NCI-H82 (cell line): ENCODE measurements at places on chromosomes 6 and 20.

DNA sequence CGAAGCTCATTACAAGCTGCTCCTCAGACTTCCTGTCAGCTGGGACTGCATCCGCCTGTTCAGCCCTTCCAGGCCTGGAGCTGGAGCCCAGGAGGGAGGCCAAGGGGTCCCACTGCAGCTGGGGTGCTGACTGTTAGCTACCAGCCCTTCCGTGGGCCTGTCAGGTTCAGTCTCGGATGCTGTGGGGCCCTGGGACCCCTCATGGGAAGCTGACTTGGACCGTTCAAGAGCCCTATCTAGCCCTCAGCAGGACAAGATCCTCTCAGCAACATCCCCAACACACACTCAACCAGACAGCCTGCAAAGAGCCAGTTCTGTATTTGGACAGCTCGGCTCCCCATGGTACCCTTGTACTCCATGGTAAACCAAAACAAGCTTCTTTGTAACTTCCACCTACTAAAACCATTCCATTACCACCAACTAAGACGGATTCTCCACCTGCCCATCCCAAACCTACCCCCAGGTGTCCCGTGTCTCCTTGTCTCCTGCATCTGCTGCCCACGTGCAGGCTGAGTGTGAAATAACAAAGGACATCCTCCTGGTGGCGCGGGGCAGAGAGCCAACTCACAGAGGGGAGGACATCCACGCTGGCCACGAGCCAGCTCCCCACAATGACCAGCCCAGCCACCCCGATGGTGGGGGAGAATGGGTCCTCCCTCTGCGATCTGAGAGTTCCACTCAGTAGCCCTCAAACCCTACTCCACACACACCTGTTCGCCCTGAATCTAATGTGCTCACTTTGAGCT, 111.2 kb downstream of the TAF4 start:
- DNase-seq: no peak

GRCh38 chr20:51631011-51631950, 88.8 kb upstream of the NFATC2 start:
- no peak for DNase-seq

- DNase-seq: peak; percentile 88
These were observed 1.6 kb upstream of the KIF16B start for GRCh38 chr20:16574656-16575355.

DNA sequence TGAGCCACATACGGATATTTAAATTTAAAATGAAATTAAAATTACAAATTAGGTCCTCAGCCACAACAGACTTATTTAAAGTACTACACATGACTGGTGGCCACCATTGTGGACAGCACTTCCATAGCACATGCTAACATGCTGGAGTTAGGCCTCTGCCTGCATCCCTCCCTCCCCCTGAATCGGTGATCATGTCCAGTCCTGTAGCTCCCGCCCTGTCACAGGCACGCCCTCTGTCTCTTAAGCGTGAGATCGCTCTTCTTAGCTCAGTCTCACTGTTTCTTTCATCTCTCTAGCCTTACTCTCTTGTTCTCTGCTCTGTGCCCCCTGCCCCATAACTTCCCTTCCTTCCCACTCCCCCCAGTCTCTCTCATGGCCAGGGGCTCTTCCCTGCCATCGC, 28.9 kb downstream of the ELMO2 start:
- DNase-seq: no peak

DNA sequence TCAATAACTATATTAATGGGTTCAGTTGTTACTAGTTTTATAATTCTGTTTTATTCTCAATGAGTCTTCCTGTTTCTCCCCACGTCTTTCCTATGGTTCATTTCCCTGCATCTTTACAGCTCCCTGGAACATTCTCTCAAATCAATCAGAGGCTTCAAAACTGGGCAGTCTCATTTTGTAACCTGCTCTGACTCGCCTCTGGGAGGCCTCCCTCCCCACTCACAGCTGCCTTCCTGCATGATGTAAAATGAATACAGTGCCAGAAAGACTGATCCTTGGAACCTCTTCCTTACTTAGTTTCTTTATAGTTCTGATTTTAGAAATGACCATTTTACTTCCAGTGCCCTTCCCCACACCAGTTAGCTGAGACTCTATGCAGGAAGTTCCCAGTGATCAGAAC, 103.9 kb downstream of the ESR1 start:
- no peak for DNase-seq

DNA sequence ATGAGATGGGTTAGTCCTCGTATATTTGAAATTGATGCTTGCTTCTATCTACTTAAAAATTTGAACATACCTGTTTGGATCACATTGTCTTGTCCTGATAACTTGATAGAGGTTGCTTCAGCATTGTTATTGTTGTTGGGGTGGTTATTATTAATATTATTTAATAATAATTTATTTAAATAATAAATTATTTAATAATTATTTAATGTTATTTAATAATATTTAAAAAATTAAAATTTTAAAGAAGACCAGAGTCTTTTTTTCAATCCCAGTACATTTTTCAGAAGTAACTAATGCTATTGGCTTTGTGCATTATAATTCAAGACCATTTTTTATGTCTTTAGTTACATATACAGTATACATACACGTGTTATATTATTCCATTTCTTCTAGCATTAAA, 116.6 kb upstream of the DUSP22 start:
- DNase-seq: no peak

- DNase-seq: no peak
These were observed 273.0 kb upstream of the PREP start for GRCh38 chr6:105675715-105676397.

DNA sequence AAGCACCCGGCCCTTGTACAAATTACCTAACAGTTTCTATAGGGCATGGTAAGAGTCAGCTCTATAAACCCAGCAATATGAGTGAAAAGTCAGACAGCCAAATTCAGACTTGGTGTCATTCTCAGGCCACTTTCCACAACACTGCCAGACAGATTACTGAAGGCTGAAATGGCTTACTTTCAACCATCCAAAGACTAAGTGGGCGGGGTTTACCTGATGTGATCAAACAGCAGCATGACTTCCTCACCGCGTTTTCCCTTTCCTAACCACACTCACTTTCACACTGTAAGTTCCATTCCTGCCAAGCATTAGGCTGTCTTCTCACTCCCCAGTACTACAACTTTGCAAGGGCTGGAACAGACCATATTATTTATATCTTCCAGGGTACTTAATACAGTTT, 85.9 kb downstream of the SMLR1 start:
- no peak for DNase-seq

GRCh38 chr6:166566026-166567011, 20.2 kb downstream of the RAMACL start:
- no peak for DNase-seq

- DNase-seq: no peak
These were observed 32.6 kb downstream of the NCOA6 start for GRCh38 chr20:34792687-34793363.

- peak; percentile 79 for DNase-seq
These were observed 12.3 kb upstream of the DSP start for GRCh38 chr6:7529141-7529540.

DNA sequence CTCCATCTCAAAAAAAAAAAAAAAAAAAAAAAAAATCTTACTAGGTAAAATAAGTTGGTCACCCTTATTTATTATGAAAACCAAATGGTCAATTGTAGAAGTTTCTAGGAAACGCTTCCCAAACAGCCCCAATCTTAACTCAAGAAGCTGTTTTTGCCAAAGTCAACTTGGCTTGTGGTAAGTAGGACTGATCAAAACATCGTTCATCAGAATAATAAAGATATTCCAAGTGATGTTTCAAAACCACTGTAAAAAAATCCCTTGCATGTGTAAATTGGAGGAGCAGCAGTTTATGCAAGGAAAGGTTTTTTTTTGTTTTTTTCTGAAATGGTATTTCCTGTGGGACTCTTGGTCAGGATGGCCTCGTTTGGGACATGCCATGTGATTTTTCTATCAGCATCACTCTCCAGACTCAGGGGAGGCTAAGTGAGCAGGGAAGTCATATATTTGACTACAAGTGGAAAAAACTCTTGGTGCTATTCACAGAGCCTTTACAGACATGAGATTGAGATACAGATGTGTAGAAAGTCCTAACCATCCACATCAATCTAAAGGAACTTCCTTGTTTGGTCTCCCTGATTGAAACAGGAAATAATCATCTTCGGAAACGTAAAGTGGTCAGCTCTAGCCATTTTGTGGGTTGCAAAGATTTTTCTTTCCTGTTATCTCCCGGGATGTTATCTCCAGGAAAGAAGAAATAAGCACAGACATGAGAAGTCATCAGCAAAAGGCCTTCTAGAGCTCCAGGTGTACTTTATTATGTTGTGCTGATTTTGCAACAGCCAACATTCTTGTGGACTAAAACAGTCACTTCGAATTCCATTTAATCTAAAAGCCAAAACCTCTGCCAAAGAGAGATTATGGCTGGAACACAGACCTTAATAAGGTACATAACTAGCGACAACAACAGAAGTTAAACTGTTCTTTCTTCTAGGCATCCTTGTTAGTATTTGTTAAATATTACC, 177.8 kb downstream of the EDN1 start:
- DNase-seq: no peak

- no peak for DNase-seq
These were observed 34.9 kb downstream of the RNF24 start for GRCh38 chr20:3980260-3981131.

DNA sequence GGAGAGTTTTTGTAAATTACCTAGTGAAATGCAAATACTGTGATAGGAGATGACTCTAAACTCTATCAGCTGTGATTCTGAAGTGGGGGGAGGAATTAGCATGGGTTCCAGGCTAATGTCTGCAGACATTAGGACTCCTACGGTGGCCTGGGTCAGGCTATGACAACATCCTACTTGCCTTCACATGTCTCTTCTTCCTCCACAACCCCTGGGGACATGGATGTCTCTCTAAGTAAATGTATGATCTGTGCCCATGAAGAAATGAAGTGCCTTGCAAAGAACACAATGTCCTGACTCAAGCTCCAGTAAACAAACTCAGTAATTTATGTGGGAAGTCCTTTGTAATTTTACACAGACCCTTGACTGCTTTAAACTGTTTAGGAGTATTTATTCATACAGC, 165.8 kb upstream of the EEF1E1 start:
- DNase-seq: no peak

DNA sequence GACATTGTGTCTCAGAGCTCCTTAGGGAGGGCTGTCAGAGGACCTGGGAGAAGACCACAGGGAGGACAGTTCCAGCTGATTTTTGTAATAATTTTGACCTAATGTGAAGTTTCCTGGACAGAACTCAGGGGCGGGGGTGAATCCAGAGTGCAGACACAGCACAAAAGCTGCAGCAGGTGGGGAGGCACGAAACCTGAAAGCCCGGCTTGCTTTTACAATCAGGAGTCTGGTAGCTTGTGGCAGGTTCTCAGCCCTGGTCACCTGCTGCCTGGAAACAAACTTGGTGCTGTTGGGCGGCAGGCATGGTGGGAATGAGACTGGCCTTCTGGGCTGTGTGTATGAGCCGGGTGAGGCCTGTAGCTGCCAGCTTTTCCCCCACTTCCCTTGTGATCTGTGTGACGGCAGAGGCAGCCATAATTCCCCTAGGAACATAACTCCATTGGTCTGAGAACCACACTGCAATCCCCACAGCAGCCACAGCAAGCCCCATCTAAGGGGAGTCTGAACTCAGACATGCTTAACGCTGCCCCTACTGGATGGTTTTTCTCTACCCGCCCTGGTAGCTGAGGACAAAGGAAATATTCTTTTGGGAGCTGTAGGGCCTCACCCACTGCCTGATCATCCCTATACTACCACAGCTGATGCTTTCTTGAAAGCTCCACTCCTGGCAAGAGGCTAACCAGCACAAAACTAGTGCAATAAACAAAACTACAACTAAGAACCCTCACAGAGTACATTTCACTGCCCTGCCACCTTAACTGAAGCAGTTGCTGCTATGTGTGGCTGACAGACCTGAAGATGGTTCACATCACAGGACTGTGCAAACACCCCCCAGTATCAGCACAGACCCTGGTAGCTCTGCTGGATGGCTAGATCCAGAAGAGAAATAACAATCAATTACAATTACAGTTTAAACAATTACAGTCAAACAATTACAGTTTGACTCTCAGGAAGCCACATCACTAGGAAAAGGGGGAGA, 1055.1 kb upstream of the GJE1 start:
- DNase-seq: peak; percentile 73

GRCh38 chr6:113755449-113756289, 101.5 kb upstream of the MARCKS start:
- DNase-seq: no peak

DNA sequence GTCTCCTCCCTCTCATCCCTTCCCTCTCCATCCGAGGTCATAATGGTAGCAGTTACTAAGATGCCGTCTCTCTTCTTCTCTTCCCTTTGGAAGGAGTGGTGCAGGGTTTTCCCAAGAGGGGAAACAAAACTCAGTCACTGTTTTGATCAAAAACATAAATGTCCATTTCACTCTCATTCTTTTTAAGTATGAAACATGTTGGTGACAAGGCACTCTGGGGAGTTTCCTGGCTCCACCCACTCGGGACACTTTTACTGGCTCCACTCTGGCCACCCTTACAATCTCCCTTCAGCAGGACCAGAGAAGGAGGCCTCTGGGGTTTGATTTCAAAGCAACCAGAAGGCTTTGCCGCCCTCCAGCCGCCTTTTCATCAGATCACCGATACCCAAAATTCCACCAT, 57.0 kb downstream of the FGD2 start:
- no peak for DNase-seq

DNA sequence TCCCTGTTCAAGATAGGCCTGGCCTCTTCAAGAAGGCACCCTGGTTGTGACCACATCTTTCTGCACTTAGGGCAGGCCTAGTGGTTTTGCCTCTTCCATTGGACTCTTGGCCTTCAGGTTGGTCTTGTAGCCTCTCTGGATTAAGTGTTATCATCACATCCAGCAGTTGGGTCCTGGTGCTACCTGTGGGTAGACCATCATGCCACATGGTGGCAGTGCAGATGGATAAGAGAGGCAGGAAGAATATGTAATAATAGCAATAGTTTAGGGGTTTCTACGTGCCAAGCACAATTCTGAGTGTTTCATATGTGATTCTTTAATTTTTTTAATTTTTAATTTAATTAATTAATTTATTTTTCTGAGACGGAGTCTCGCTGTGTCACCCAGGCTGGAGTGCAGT, 28.5 kb upstream of the SNRPB2 start:
- DNase-seq: peak; percentile 23

DNA sequence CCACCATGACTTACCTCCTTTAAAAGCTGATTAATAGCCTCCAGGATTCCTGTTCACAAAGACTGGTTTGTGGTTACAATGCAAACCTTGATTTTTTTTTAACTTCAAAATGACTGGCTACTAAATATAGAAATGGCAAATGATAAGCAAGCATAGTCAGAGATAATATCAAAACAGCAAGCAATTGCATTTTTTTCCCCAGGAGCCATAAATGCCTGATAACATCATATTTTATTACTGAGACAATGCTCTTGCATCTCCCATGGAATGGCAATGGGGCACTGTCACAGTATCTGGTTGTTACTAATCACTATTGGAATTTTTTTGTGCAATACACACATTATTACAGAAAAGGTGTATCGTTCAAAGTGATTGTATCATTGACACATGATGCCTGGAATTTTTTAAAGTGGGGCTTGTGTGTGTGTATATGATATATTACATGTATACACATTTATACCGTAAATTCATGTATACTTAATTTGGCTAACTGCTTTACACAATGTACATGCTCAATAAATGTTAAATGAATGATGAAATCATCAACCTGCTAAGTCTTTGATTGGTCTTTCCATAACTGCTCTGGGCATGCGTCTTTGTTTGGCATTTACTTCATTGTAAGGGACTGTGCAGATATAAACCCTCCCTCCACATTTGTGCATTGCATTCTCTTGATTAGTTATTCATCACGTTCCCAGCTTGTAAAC, 980 bp upstream of the SALL4 start:
- no peak for DNase-seq
